ENCODE measurements at places on chromosomes 16 and 17. TPM values are rescaled to one million over a fixed set of nuclear protein-coding genes. Genes with fewer than 3 reads are reported as not detected.
A peak's percentile ranks its signal among the peaks of the same experiment; 100 is the strongest.

DNA sequence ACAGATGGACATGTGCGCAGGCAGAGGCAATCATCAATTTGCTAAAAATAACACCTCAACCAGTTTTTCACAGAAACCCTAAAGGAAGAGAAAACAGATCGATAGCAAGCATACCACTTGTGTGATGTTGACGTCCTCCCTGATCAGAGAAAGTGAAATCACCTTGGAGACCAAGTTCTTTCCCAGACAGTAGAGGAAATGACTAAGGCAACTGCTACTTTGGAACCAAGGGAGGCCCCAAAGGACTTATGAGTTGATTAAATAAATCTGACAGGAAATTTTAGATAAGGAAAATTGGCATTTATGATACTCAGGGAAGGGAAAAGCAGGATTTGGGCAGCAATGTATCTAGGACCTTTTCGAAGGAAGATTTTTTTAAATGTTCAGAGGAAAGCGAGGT, 267.1 kb upstream of the ASIC2 start:
- DNase-seq, result no peak

ACSM2B gene
- total RNA-seq, result not detected

DNA sequence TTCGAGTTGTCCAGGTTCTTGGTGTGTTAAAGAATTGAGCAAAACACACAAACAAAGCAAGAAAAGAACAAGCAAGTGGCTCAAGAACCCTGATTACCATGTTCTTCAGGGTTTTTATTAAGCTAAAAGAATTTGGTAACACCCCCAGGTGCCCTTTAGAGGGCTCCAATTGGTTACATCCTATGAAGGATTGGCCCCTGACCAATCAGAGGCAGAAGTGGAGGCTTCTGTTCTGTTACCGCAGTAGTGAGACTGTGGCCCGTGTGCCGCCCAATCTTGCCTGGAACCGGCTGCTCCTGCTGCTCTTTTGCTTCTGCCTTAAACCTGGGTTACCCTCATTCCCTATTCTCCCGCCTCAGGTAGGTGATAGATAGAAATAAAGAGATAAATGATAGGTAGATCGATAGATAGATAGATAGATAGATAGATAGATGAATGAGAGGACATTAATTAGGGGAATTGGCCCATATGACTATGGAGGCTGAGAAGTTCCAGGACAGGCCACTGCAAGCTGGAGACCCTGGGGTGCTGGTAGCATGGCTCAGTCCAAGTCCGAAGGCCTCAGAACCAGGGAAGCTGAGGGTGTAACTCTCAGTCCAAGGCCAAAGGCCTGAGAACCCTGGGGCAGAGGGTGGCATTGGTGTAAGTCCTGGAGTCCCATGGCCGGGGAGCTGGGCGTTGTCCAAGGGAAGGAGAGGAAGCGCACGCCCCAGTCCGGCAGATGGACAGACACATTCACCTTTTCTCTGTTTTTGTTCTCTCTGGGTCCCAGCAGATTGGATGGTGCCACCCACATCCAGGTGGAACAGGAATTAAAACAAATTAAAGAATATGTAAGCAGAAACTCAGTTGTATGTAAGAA, 3.5 kb upstream of the CA5A start:
- no peak for DNase-seq

- DNase-seq, result no peak
Measured at GRCh38 chr17:49523706-49524472, 28.8 kb downstream of the NGFR start.

- DNase-seq, result no peak
Measured at GRCh38 chr17:64130559-64131001, 636 bp upstream of the ERN1 start.

DNA sequence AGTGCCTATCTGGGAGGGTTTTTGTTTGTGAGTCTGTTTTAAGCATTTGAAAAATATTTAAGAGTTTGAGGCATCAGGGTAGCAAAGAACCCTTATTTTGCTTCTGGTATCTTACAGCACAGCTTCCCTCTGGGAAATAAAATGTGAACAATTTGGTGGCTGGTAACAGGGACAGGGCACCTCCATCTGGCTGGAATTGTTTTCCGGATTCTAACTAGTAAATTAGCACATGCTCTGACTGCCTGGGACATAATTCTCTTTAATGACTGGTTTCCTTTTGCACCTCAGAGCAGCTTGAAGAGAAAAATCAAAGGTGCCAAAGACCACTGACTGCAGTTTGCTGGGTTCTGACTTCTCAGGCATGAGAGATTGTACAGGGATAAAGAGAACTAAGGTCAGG, 469.1 kb downstream of the GRIN2A start:
- DNase-seq, result no peak

CCL1 gene
- not detected for total RNA-seq

- no peak for DNase-seq
Measured at GRCh38 chr16:55133654-55134053, 190.3 kb upstream of the IRX6 start.

TANC2 gene
- total RNA-seq, result 6.6 TPM

- DNase-seq, result peak; percentile 85
Measured at GRCh38 chr16:68520649-68521086, 18.4 kb upstream of the ZFP90 start.

CD68 gene
- total RNA-seq, result 26.6 TPM

KRT36 gene
- not detected for total RNA-seq

DNA sequence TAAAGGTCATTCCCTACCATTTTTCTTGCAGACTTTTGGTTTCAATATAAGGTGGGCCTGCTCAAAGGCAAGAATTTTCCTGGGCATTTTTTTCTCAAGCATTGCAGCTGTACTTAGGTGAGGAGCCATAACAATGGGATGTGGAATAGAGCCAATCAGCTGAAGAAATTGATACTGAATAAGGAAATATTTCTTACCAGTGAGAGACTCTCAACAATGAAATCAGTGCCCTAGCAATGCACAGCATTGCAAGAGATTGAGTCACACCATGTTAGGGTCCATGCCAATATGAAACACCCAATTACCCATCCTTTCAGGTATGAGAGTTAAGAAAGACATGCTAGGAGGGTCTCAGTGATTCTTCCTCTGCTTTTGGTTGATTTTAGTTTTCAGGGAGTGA, 237.6 kb downstream of the SOX9 start:
- no peak for DNase-seq

DNA sequence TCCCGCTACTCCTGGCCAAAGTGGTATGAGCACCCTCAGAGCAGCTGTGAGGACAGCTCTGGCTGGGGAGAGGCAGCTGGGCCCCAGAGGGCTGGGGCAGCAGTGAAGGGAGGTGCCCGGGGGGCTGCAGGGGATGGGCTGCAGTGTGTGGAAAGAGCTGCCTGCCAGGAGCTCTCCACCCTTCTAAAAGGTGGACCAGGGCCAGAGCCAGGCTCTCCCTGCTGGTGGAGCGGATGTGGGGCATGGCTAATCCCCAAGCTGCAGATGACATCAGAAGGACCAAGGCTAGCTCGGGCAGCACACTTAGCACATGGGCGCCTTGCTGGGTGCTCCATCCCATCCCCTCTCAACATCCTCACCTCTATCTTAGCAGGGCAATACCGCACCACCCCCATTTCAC, 103.1 kb downstream of the SDK2 start:
- no peak for DNase-seq

CRHR1 gene
- not detected for total RNA-seq

KRTAP2-3 gene
- total RNA-seq, result not detected

- DNase-seq, result no peak
Measured at GRCh38 chr17:27199948-27200347, 94.0 kb upstream of the WSB1 start.

DNA sequence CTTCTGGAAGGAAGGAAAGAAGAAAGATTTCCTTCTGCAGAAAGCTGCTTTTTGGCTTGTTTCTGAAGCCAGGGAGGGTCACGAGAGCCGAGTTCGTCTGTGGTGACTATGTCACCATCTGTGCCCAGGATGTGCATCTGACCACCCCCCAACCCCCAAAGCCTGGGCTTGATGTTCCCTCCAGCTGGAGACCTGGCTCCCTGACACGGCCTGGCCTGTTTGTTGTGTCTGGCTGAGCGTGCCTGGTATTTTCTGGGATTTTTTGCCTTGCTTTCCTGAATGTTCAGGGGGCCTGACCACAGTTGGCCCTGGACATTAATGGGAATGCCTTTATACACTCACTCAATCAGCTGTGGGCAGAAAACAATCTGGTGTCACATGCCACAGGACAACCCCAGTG, 38.9 kb downstream of the LGALS9 start:
- no peak for DNase-seq

TEDC2 gene
- total RNA-seq, result 0.67 TPM

GRCh38 chr16:66425651-66426050, 1.4 kb upstream of the BEAN1 start:
- DNase-seq, result no peak

Measured in left ventricle myocardium superior (tissue), 1 donor.